ENCODE measurements at places on chromosomes 11 and 22. TPM values are rescaled to one million over a fixed set of nuclear protein-coding genes. Genes with fewer than 3 reads are reported as not detected.

The TMEM126B gene
- total RNA-seq = 60.1 TPM

The TMEM191B gene
- total RNA-seq = not detected

The GRM5 gene
- not detected for total RNA-seq

DNA sequence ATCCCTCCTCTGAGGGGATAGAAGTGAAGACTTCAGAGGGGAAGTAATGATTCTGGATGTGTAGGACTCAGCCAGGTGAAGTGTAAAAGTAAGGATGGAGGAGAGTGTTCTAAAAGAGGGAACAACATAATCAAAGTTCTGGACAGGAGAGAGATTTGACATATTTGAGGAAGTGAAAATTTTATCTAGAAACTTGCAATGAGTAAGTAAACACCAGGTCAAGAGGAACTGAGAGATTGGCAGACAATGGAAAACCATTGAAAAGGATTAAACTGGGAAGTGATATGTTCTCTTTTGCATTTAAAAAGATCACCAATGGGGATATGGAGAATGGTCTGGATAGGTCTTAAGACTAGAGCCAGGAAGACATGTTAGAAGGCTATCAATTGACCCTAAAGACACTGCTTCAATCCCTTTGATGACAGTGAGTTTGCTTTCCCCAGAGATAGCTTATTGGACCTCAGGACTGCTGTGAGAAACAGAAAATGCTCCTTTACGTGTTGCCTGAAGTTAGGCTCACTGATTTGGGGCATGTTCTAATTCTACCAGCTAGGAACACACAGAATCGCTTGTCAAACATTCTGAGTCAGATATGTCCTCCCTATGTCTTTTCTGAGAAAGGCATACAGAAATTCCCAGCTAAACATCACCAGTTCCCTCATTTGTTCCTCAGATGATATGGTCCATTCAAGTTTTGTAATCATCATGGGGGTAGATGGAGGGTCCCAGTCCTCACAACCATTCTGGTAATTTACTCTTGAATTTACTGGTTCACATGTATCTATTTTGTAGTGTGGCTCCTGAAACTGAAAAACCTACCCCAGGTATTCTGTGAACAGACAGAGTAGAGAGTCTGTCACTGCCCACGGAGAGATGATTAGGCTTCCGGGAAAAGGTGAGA lies 144.9 kb downstream of the MAML2 start:
- no peak for DNase-seq

- DNase-seq = no peak
These were observed 17.7 kb upstream of the TALDO1 start for GRCh38 chr11:729492-730074.

DNA sequence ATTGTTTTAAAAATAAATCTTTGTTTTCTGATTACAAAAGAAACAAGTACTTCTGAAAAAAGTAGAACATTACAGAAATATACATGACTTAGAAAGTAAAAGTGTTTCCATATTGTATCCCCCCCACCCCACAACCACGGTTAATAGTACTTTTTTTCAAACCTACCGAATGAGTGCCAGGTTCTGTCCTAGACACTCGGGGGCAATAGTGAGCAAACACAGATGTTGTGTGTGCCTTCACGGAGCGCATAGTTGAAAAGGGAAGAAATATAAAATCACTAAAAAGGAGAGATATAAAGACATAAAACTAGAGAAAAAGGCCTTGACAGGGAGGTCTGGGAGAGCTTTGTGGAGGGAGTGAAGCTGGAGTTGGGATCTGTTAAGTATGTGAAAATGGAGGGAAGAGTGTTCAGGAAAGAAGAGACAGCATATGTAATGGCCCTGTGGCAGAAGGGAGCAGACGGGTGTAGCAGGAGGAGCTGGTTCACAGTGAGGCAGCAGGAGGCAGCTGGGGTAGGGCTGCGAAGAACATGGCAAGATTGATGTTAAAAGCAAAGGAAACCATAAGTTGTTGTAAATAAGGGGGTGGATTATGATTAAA lies 42.1 kb upstream of the ALX4 start:
- DNase-seq = no peak
